Activated CD4-positive, alpha-beta T cell treated with anti-CD3 and anti-CD28 coated beads, Interleukin-2, amount 50 U/mL, for 24 hours (primary cell): ENCODE measurements at places on chromosomes 13 and 19.
A peak's percentile ranks its signal among the peaks of the same experiment; 100 is the strongest.

DNA sequence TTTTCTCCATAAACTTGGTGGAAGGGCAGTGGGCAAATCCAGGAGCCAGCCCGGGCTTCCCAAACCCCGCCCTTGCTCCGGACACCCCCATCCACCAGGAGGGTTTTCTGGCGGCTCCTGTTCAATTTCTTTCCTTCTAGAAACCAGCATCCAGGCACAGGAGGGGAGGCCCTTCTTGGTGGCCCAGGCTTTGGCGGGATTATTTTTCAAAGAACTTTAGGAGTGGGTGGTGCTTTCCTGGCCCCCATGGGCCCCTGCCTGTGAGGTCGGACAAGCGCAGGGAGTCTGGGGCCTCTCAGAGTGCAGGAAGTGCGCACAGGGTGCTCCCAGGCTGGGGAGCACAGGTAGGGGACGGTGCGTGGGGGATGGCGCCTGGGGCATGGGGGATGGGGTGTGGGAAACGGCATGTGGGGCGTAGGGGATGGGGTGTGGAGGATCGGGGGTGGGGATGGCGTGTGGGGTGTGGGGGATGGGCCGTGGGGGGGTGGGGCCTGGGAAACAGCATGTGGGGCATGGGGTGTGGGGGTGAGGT, 396 bp downstream of the F7 start:
- DNase-seq, result no peak

DNA sequence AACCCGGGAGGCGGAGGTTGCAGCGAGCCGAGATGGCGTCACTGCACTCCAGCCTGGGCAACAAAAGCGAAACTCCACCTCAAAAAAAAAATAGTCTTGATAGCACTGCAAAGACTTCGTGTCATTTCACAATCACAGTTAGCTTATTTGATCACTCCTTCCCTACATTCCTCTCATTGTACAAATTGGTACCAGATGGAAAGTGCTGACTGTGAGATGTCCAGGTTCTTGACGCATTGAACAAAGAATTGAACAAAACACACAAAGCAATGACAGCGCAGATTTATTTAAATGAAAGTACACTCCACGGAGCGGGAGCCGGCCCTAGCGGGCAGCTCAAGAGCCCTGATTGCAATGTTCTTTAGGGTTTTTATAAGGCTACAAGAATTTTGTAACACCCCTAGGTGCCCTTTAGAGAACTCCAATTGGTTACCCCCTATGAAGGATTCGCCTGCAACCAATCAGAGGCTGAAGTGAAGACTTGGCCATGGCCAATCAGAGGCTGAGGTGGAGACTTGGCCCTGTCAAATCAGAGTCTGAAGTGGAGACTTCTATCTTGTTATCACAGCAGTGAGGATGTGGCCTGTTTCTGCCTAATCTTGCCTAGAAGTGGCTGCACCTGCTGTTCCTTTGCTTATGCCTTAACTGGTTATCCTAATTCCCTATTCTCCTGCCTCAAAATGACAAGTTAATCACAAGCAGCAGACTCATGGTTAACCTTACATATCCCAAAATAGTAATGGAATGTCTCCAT, 16.7 kb downstream of the ZNF556 start:
- DNase-seq, result no peak

DNA sequence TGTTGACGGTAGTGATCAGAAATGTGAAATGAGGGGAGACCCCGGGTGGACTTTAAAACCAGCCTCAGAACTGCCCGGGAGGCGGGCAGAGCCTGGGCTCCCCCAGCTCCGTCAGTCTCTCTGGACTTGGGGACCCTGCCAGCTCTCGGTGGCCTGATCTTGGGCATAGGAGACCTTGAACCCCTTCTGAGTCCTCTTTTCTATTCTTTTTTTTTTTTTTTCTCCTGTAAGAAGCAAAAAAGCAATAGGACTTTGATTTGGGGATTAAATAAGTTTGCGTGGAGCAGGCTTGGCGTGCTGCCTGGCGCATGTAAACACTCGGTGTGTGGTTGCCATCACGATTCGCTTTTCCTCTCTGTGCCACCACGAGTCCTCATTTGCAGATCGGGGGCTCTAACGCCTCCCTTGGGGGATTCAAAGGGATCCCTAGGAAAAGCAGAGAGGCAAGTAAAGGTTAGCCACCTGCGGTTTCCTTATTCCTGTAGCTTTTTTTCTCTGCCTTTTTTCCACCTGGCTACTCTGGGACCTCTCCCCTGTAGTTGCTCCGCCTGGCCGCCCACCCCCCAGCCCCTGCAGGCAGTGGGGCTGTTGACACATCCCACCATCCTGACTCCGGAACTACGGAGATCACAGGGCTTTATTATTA, 1.3 kb downstream of the SAFB start:
- no peak for DNase-seq

DNA sequence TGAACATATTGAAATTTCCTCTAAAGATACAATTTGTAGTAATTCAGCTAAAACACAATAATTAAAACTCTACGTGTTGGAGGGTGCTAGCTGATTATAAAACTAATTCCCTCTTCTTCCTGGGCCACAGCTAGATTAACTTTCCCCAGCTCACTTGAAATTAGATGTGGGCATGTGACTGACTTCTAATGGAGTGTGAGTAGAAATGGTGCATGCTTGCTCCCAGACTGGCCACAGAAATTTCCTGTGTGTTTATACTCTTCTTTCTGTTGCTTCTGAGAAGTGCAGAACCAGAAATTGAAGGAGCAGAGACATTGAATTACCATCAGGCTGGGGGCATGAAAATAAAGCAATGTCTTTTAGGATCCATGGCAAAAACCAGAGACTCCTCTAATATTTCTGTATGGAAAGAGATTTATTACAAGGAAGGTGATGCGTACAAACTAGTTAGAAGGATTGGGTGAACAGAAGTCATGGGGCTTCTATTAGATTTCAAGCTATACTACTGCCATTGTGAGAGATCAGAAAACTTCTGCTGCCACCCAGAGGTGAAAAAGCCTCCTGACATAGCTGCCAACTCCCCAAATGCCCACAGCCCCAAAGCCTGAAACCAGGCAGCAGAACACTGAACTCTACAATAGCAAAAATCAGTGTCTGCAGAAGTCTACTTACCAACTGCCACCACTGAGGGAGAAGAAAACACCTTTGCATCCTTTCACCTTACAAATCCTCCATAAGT, 379.2 kb upstream of the MIR17HG start:
- no peak for DNase-seq

DNA sequence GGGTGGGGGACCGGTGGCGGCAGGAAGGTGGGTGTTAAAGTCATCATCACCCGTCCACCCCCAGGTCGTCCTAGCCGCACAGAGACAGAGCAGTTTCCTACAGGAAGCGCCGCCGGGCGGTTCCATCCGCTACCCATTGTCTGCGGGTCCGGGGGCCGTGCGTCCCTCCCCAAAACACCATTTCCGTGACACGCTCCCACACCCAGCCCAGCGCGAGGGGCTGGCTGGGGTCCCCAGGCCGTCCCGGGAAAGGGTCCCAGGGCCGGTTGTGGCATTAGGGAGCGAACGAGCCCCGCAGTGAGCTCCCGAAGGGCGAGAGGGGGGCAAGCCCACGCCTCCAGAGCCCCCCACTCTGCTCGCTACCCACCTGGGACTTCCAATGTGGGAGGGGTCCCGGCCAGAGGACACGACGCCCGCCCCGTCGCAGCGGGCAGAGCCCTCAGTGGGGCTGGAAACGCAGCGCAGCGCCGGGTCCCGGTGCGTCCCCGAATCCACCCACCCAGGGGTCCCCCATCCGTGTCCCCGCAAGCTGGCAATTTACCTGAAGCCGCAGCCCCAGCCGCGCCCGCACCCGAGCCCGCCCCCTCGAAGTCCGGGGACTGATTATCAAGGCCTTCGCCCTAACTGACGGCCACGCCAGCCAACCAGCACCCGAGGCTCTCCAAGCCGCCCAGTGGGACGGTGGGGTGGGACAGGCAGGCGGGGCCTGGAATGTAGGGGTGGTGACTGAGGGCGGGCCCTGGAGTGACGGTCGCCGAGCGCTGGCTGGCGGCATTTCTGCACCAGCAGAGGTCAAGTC, at the start of gene KANK3:
KANK3 (minus strand) TSS at position 579 of the 799 bp plus-strand sequence. CDS start 5,434 bp downstream, outside the sequence.
- DNase-seq, result peak; percentile 89

DNA sequence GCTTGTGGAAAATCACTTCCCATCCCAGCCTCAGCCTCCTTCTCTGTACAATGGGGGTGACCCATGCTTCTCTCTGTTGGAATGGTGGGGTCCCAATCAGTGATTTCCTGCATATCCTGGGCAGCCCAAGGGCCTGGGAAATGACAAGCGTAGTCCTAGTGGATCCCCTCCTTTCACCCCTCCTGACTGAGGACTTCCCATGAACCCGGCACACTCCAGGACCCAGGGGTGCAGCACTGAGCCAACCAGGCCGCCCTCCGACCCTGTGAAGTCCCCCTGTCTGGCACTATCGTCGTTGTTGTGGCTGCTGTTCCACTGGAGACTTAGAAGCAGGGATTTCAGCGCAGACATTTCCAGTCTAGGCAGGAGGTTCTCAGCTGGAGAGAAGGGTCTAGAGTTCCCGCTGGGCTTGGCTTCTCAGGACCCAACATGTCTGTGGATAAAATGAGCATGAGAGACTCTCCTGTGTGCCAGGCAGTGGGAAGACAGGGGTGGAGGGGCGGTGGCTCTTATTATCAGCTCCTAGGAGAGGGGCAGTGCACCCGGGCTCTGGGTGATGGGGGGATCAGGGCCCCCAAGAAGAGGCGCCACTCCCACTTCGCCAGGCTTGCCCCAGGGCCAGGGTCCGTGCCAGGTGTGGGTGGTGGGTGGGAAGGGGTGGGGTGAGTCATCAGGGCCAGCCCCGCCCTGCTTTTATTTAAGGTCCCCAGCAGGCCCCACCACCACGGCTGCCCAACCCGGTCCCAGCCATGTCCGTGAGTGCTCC, at the start of gene LGALS7B:
LGALS7B (plus strand) TSS at position 723 of the 766 bp plus-strand sequence; CDS start at position 750, 27 bp downstream.
- no peak for DNase-seq

GRCh38 chr13:28412981-28413380, 81.9 kb downstream of the FLT1 start:
- no peak for DNase-seq

GRCh38 chr19:55383279-55384130, 587 bp downstream of the TMEM238 start:
- DNase-seq, result no peak

GRCh38 chr19:4241824-4242430, 5.0 kb upstream of the YJU2 start:
- DNase-seq, result no peak

DNA sequence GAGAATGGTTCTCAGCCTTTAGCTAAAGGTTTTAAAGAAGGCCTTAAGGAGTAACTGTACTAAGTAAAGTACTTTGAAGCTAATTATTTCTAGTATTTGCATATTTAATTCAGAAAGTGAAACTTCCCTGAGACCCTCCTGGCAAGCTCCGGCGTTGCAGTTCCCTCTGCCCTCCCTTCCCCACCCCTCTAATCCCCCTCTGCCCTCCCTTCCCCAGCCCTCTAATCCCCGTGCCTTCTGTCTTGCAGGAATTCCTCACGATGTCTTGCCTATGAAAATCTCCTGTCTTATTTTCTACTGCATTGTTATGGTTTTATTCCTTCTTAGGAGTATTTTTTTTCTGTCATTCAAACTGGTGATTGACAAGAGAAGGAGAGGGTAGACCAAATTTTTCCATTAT, 236.9 kb downstream of the COL4A1 start:
- no peak for DNase-seq

- DNase-seq, result no peak
Measured at GRCh38 chr19:43469160-43469480, 3.7 kb upstream of the LYPD3 start.

GRCh38 chr13:37360556-37360955, 238.0 kb downstream of the POSTN start:
- DNase-seq, result no peak

DNA sequence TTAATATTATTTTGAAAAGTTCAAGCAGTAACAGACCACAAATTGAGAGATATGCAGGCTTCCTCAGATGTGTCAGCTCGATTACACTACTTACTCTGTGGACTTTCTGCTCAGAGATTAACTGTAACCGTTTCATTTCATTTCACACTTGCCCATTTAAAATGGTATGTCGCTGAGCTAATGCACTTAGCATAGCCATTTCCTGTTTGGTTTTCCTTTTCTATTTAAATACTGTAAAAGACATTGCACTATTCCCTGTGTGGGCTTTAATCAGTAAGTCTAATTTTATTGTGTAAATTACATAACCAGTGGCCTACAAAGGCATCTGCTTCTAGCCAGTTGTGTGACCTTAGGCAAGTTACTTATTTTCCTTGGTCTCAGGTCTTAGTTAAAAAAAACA, 237.6 kb downstream of the LACC1 start:
- DNase-seq, result no peak

DNA sequence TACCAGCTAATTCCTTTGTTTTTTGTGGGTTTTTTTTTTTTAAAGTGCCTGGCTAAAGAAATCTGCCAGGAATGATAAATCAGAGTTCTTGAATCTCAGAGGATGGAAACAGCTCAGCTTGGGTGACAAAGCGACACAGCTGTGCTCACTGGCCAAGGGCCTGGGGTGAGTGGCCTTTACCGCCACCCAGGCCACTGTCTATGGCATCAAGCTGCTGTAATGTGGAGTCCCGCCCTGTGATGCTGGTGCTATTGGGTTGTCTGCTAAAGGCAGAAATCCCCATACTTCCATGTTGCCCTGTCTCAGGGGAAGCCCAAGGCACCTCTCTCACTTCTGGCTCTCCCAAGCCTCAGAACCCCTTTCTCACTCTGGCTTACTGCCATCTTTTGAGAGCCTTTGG, 82.6 kb upstream of the FARP1 start:
- no peak for DNase-seq

DNA sequence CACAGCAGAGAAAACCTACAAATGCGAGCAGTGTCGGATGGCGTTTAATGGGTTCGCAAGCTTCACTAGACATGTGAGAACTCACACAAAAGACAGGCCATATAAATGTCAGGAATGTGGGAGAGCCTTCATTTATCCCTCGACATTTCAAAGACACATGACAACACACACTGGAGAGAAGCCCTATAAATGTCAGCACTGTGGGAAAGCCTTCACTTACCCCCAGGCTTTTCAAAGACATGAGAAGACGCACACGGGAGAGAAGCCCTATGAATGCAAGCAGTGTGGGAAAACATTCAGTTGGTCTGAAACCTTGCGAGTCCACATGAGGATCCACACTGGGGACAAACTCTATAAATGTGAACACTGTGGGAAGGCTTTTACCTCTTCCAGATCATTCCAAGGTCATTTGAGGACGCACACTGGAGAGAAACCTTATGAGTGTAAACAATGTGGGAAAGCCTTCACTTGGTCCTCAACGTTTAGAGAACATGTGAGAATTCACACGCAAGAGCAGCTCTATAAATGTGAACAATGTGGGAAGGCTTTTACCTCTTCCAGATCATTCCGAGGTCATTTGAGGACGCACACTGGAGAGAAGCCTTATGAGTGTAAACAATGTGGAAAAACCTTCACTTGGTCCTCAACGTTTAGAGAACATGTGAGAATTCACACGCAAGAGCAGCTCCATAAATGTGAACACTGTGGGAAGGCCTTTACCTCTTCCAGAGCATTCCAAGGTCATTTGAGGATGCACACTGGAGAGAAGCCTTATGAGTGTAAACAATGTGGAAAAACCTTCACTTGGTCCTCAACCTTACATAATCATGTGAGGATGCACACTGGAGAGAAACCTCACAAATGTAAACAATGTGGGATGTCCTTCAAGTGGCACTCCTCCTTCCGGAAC, 16.8 kb downstream of the ZNF57 start:
- no peak for DNase-seq
